GOT3 (cell line): ENCODE measurements at places on chromosomes 12 and 14.
A peak's percentile ranks its signal among the peaks of the same experiment; 100 is the strongest.

DNA sequence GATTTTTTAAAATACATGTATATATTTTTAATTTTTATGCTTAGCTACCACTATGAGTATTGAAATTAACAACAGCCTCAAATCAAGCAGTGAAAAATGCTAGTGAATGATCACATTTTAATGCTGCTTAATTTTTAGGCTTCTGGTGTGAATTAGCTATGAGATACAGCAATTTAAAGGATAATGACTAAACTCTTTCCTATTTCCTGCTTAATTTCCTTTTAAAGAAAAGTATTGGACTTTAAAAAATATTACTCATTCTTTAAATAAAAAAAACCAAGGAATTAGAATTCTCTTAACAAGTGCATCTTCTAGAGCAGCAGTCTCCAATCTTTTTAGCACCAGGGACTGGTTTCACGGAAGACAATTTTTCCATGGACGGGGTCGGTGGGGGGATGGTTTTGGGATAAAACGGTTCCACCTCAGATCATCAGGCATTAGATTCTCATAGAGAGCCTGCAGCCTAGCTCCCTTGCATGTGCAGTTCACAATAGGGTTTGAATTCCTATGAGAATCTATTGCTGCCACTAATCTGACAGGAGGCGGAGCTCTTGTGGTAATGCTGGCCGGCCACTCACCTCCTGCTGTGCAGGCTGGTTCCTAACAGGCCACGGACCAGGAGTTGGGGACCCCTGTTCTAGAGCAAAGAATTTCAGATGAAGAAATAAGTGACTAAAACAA is 18.6 kb upstream of the NTN4 start:
- DNase-seq, result no peak

DNA sequence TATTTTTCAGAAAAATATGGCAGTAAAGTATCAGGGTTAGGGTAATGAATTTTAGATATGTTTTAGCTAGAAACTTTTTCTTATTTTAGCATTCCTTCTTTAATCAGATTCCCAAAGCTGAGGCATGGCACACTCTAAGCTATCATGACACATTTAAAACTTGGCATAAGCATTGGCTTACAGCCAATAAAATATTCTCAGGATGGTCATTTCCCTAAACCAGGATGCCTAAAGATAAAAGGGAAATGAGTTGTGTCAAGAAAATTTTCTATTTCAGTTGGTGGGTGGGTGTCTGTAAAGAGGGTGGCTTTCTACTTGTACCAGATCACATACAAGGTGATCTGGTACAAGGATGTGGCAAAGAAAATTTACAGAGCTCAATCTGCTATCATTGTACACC is 47.8 kb downstream of the PEBP1 start:
- no peak for DNase-seq

DNA sequence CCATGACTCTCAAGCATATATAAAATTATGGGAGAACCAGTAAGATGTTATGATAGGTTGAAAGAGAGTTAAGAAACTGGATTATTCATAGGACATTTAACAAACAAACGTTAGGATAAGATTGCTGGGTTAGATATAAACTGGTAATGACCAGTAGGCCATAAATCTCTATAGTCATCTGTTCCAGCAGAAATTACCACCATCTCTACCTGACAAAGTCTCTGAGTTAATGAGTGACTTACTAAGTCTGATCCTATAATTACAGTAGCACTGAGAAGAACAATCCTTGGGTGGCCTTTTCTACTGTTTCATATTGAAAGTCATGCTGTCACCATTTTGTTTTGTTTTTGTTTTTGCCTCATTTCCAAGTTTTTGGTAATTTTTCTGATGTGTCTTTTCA is 136.9 kb upstream of the CNOT2 start:
- no peak for DNase-seq

GRCh38 chr12:122866379-122866778 is 29.5 kb downstream of the VPS37B start:
- no peak for DNase-seq

DNA sequence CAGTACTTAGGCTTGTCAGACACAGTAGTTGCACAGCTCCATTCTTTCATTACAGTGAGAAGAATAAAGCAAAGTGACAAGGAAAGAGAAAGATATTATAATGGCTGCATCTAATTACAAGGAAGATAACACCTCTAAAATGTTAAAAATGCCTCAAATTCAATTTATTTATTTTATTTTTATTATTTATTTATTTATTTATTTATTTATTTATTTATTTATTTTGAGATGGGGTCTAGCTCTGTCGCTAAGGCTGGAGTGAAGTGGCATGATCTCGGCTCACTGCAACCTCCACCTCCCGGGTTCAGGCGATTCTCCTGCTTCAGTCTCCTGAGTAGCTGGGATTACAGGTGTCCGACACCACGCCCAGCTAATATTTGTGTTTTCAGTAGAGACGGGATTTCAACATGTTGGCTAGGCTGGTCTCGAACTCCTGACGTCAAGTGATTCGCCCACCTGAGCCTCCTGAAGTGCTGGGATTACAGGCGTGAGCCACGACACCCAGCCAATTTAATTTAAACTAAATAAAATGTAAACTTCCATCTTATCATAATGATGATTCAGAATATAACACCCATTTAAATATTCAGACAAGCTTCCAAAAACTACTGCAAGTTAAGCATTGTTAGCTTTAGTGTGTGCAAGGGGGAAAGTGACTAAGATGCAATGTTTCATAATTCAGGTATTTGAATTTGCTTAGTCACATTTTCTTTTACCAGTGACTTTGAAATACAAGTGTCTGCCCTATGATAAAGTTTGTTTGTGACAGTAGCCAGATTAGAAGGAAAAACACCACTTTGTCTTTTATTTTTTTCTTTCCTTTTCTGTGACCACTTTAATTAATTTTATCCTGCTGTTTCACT is 2.4 kb upstream of the CFAP54 start:
- DNase-seq, result no peak

DNA sequence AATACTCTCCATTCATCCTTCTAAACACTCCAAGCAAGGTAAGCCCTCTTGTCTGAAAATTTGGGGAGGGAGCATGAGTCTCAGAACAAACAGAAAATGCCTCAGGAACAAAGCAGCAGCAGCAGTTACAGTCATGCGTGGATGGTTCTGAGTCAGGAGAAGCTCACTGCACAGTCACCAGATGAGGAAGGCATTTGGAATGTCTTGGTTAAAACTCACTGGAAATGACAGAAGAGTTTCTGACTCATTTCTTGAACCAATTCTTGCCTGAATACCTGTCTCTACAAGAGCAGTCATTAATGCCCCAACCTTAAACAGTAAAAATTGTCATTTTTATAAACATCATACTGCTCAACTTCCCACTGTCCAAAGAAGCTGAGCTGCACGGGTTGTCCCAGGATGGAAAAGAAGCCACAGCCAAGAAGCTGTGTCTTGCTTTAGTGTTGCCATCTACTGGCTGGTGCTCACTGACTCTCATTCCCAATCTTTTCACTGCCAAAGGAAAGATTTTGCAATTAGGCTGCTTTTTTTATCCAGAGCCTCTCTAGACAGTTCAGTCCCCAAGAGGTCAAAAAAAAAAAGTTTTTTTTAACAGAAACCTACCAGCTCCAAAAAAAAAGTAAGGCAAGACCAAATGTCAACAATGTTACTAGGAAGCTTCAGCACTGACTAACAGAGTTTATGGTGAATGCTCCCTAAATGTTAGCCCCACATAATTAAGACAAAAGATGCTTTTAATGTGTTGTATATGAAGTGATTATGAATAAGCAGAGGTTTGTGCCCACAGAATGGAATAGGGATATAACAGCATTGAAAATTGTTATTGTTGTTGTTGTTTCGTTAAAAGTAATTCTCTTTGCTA is 40.4 kb downstream of the KICS2 start:
- DNase-seq, result peak; percentile 100

GRCh38 chr14:62053188-62053587 is 291.0 kb downstream of the SNAPC1 start:
- DNase-seq, result no peak

DNA sequence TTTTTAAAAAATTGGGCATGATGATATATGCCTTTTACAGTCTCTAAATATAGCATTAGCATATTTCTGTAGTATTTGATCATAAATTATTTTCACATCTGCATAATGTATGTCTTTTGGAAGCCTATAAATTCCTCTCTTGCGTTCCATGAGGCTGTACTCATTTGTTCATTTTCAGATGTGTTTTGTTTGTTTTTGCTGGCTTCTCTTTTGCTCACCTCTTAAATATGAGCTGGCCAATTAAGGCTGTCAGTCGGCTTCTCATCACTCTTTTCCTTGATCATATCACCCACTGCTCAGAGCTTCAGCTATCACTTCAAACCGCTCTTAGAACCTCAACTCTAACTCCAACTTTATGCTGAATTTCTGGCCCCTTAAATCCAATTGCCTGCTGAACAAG is 6.6 kb downstream of the TMEM263 start:
- no peak for DNase-seq

GRCh38 chr12:123114304-123115083 is 36.4 kb downstream of the PITPNM2 start:
- no peak for DNase-seq

DNA sequence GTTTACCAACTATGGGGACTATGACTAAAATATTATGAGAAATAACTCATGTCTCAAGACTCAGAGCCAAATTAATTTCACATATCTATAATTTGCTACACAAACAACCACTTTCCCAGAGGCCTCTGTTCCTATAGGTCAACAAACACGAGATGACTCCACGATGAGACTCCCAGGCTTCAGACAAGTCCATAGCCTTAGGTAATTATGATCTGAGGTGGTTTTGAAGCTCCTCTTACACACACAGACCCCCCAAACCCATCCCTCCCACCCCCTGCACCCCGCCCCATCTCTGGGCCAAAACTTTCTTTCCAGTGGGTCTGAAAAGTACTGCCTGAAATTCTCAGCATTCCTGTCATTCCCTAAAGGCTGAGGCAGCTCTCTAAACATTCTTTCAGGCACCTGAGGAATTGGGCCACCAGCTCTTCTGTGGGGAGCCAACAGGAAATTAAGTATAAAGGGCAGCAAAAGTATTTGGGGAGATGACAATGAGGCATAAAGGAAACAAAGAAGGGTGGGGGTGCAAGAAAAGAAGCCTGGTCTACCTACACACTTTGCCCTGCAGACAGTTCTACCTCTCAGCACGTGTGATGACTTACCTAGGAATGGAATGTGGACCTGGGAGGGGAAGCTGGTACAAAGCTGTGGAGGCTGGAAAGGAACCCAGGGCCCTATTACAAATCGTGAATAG is 143.6 kb downstream of the PAWR start:
- DNase-seq, result no peak

DNA sequence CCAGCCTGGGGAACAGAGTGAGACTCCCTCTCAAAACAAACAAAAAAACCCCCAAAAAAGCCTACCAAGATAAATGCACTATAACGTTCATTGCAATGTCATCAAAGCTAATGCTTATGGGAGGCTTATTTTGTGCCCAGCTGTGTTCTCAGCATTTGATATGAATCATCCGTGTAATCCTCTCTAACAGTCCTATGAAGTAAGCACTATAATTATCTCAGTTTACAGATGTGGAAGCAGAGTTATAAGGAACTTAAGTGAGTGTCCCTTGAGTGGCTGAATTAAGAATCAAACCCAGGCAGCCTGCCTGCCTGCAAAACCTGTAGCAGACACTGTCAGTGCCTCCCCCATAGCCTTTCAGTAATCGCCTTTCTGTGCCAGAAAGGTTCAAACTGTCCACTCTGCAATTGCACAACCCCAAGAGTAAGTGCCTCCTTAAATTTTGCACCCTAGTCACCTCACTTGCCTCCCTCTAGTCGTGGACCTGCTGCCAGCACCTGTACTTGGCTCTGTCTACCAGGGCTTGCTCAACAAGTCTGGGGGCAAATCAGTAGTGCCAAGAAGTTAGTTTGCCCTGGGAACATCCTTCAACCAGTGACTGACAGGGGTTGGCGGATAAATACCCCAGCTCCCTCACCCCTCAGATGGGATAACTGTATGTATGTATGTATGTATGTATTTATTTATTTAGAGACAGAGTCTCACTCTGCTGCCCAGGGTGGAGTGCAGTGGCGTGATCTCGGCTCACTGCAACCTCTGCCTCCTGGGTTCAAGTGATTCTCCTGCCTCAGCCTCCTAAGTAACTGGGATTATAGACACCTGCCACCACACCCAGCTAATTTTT is 23.8 kb upstream of the PPP1CC start:
- DNase-seq, result no peak

- DNase-seq, result no peak
Measured at GRCh38 chr14:49861699-49862088, 9.1 kb upstream of the NEMF start.

DNA sequence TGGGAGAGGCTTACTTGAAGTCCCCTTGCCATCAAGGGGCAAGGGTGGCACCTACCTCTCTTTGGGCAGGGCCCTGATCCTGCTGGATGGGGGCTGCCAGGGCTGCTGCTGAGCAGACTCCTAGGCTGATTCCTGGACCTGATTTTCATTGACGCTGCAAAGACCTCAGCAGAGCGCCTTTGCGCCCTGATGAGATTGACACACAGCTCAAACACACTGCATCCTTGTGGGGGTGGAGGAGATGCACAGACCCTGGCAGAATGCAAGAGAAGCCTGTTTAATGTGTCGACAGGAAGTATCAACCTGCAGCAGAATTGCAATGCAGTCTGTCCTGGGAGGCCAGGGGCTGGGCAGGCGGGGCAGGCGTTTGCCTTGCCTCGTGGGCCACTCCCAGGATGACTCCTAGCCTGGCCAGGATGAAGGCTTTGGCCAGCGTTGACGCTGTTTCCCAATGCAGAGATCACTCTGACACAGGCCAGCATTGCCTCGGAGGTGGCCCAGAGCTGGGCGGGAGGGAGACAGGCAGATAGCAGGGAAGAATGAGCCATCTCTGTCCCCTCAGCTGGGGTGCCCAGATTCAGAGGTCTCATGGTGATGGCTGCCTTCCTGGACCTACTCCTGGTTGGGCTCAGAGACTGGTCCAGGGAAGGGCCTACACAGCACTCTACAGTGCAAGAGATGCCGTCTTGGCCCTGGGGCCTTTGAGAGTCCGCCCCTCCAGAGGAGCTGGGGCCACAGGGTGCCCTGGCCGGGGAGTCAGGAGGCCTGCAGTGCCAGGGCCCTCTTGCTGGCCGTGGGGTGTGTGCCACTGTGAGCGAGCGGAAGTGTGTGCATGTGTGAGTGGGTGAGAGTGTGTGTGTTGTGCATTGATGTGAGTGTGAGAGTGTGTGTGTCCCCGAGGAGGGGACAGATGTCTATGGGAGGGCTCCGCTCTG is 108.3 kb downstream of the KIF26A start:
- DNase-seq, result no peak

DNA sequence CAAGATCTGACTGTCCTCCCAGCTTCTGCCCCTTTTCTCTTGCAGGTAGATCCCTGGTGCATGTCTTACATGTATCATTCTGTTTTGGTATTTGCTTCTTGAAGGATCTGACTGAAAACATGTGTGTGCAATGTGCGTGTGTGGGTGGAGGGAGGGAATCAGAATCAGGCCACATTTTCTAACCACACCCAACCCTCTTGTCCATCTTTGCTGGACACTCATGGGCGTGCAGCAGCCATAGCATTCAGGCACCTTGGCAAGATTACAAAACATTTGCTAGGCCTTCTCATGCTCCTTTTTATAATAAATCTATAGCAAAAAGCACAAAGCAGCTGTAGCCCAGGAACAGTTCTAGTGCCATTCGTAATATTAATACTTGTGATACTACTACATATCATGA is 233.6 kb upstream of the E2F7 start:
- no peak for DNase-seq

- no peak for DNase-seq
Measured at GRCh38 chr14:42719391-42719790, 1112.7 kb downstream of the LRFN5 start.

- DNase-seq, result no peak
Measured at GRCh38 chr12:123705935-123706334, 6.2 kb upstream of the ATP6V0A2 start.
